Spinal cord (tissue), 10 donors: ENCODE measurements at places on chromosomes 3 and 15. TPM values are rescaled to one million over a fixed set of nuclear protein-coding genes. Genes with fewer than 3 reads are reported as not detected.

DNA sequence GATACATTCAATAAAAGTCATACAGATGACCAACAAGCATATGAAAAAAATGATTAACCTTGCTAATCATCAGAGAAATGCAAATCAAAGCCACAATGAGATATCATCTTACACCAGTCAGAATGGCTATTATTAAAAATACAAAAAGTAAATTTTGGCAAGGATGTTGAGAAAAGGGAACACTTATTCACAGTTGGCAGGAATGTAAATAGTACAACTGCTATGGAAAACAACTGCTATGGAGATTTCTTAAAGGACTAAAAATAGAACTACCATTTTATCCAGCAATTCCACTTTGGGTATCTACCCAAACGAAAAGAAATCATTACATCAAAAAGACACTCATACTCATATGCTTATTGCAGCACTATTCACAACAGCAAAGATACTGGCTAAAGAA is 1121.8 kb downstream of the TBL1XR1 start:
- no peak for DNase-seq

The DOCK3 gene
- polyA plus RNA-seq: 34.5 TPM

The RTP1 gene
- polyA plus RNA-seq: 1.1 TPM

The ADGRG7 gene
- polyA plus RNA-seq: not detected
